CD8-positive, alpha-beta memory T cell (primary cell): ENCODE measurements at places on chromosomes 5 and 9.

GRCh38 chr9:111992523-111992922 is 95.9 kb downstream of the UGCG start:
- no peaks in the 10 kb centered on the region for H3K27me3 ChIP-seq
- H3K4me1 ChIP-seq, result peaks cover 9% of the 10 kb centered on the region
- no peak overlapping the region for H3K4me3 ChIP-seq
- no peaks in the 10 kb centered on the region for H3K36me3 ChIP-seq
- no peak overlapping the region for H3K27ac ChIP-seq

GRCh38 chr5:79297661-79298060 is 61.7 kb downstream of the JMY start:
- H3K4me1 ChIP-seq, result no peaks in the 10 kb centered on the region
- H3K4me3 ChIP-seq, result no peak overlapping the region

DNA sequence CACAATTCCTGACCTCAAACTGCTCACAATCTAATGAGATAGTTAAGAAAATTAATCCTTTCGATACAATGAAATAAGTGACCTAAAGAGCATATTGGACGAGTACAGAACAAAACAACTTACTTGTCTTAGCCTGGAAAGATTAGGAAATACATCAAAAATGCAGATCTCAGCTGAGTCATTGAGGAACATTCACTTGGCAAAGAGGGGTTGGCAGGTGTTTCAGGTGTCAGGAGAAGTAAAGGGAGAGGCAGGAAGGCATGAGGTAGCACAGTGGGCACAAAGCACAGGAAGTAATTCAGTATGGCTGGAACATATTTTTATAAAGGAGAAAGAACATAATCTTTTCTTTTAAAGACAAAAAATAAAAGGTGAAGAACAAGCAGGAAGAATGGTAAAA is 628.8 kb upstream of the RGMB start:
- no peaks in the 10 kb centered on the region for H3K4me1 ChIP-seq
- H3K4me3 ChIP-seq, result no peak overlapping the region
- H3K27me3 ChIP-seq, result no peaks in the 10 kb centered on the region
- no peaks in the 10 kb centered on the region for H3K36me3 ChIP-seq
- H3K27ac ChIP-seq, result no peak overlapping the region
- DNase-seq, result no peak

- peaks cover 11% of the 10 kb centered on the region for H3K4me1 ChIP-seq
- no peak overlapping the region for H3K4me3 ChIP-seq
- no peak for DNase-seq
- H3K36me3 ChIP-seq, result peaks cover 5% of the 10 kb centered on the region
These were observed 4.1 kb downstream of the LRSAM1 start for GRCh38 chr9:127455324-127455992.

DNA sequence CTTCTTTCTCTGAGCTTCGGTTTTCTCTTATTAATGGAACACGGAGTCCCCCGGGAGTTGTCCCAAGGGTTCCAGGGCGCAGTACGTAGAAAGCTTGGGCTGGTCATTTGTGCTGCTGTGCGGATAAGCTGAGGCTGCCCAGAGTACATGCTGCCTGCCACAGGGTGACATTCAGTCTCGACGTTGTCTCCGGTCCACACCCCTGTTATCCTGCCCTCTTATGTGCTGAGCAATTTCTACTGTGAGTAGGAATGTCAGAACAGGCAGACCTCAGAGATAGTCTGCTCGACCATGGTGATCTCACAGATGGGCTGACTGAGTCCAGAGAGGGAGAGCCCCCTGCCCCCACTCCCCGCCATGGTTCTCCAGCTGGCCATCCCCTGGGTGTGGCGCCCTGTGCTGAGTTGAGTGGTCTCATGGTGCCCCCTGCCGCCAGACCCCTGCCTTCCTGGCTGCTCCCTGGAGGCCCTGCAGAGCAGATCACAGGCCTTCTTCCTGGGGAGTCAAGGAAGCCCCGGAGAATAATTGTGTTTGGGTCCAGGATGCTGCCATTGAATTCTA is 124.0 kb downstream of the RGS3 start:
- no peak overlapping the region for H3K4me3 ChIP-seq
- peaks cover 9% of the 10 kb centered on the region for H3K36me3 ChIP-seq
- no peak for DNase-seq

- H3K27me3 ChIP-seq, result no peaks in the 10 kb centered on the region
- no peak for DNase-seq
- no peak overlapping the region for H3K27ac ChIP-seq
- no peak overlapping the region for H3K4me3 ChIP-seq
These were observed 4.7 kb upstream of the TNFSF8 start for GRCh38 chr9:114935119-114935518.

- DNase-seq, result no peak
- H3K4me3 ChIP-seq, result no peak overlapping the region
- no peaks in the 10 kb centered on the region for H3K4me1 ChIP-seq
- no peak overlapping the region for H3K27ac ChIP-seq
These were observed 20.2 kb upstream of the SPDL1 start for GRCh38 chr5:169563369-169563768.

GRCh38 chr5:65126542-65127069 is 355.1 kb downstream of the ADAMTS6 start:
- no peaks in the 10 kb centered on the region for H3K4me1 ChIP-seq
- no peak overlapping the region for H3K27ac ChIP-seq
- no peak for DNase-seq

GRCh38 chr9:114383521-114384231 is 4.1 kb downstream of the AKNA start:
- DNase-seq, result no peak
- peaks cover 74% of the 10 kb centered on the region for H3K4me1 ChIP-seq
- H3K27ac ChIP-seq, result peak overlapping the region; percentile 96
- peaks cover 27% of the 10 kb centered on the region for H3K36me3 ChIP-seq
- peak overlapping the region; percentile 98 for H3K4me3 ChIP-seq

DNA sequence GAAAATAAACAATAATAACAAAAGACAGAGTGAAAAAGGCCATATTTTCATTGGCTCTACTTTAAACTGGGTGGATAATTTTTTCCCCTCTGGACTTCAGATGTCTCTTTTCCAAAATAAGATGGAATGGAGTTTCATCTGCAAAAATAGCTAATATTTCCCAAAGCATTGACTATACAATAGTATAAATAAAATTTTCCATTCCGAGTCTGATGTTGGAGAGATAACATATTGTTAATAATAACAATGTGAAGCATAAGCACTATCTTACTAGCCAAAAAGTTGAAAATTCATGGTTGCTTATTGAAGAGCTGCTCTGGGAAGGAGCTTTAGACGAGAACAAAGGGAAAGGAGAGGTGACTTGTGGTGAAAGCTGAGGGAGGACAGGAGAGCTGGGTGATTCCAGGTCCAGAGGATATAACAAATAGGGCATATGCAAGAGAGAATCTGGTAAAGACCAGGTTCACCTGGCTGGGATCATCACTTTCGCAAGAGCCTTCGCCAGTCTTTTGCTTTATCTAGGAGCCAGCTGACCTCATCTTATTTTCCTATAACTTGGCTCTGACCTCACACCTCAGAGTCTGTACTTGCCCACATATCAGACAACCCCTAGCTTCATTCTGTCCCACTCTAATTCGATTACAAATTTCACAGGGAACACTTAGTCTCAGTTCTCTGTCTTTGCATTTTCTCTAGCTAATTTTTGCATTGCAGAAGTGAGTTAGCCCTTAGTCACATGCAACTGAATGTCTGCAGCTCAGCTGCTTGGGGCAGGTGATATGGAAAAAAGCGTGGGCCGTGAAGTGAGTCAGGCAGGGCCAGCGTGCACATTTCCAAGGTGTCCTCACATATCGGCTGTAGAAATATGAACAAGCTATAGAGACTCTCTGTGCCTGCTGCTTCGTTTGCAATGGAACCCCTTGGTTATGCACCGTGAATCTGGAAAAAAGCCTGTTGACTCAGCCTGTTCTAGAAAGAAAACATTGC is 7.6 kb upstream of the ZNF474 start:
- H3K36me3 ChIP-seq, result no peaks in the 10 kb centered on the region
- H3K4me3 ChIP-seq, result no peak overlapping the region
- H3K4me1 ChIP-seq, result no peaks in the 10 kb centered on the region

DNA sequence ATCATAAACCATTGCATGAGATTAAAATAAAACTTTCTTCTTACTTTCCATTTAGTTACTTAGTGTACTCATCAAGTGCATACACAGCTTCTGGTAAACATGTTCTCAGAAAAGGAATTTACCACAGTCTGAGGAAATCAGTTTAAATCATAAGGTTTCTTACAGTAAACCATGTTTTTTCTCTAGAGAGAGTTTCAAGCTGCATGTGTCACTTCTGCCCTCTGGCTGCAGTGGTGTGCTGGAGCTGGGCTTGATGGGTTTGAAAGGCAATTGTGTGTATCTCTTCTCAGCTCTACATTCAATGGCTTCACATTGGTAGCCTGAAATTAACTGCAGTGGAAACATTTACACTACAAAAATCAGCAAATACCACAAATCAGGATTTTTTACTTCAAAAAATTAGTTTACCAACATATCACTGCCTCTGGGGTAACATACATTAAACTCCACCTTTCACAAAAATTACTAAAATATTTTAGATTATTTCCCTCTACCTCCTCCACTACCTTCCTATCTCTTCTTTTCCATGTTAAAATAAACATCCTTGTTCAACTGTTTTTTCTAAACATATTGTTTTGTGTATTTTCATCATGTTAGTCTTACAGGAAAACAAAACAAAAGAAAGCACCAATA is 414.3 kb downstream of the ANXA1 start:
- no peaks in the 10 kb centered on the region for H3K27me3 ChIP-seq
- no peaks in the 10 kb centered on the region for H3K4me1 ChIP-seq
- no peak for DNase-seq
- no peak overlapping the region for H3K27ac ChIP-seq
- H3K4me3 ChIP-seq, result no peak overlapping the region

GRCh38 chr5:53817183-53817582 is 256.7 kb downstream of the NDUFS4 start:
- H3K27me3 ChIP-seq, result no peaks in the 10 kb centered on the region

- no peak overlapping the region for H3K4me3 ChIP-seq
- H3K27me3 ChIP-seq, result no peaks in the 10 kb centered on the region
- no peak overlapping the region for H3K27ac ChIP-seq
- peaks cover 14% of the 10 kb centered on the region for H3K4me1 ChIP-seq
- no peak for DNase-seq
These were observed 46.6 kb upstream of the GNPDA1 start for GRCh38 chr5:142059304-142059940.
